ENCODE measurements at places on chromosomes 12 and 14.

GRCh38 chr14:36289954-36290353 lies 30.5 kb downstream of the MBIP start:
- DNase-seq, result no peak

DNA sequence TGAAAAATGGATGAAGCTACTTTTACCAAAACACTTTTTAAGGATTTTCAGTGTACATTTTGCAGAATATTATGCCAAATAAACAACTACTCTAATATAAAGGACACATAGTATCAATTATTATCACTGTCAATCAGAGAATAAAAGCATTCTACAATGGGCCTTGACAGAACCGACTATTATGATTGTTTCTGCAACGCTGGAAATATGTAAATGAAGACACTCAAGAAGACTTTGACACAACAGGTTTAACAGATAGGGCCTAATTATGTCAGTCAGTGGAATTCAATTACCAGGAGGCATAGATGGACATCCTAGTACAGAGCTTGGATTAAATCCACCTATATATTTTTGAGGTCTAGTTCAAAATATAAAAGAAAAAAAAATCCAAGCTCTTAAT lies 58.7 kb upstream of the SOX5 start:
- DNase-seq, result no peak

DNA sequence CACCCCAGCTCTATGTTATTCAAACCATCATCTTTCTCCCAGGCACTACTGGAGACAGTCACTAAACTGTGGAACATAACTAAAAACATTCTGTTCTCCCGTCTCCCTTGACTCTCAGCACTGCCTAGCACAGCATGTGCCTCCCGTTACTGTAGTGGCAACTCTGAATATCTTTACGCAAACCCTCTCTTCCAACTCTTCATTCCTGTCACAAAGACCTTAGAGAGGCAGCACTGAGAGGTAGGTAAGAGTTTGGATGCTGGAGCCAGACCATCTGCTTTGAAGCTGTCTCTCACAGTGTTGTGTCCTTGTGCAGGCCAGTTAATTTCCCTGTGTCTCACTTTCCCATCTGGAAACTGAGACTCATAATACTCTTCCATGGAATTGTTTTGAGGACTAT lies 108.1 kb downstream of the DIP2B start:
- DNase-seq, result no peak

- no peak for DNase-seq
Measured at GRCh38 chr14:24298892-24299254, 707 bp downstream of the DHRS1 start.

Data from COR-L47 (cell line).